ENCODE measurements at places on chromosomes 1 and 21.
A peak's percentile ranks its signal among the peaks of the same experiment; 100 is the strongest.

DNA sequence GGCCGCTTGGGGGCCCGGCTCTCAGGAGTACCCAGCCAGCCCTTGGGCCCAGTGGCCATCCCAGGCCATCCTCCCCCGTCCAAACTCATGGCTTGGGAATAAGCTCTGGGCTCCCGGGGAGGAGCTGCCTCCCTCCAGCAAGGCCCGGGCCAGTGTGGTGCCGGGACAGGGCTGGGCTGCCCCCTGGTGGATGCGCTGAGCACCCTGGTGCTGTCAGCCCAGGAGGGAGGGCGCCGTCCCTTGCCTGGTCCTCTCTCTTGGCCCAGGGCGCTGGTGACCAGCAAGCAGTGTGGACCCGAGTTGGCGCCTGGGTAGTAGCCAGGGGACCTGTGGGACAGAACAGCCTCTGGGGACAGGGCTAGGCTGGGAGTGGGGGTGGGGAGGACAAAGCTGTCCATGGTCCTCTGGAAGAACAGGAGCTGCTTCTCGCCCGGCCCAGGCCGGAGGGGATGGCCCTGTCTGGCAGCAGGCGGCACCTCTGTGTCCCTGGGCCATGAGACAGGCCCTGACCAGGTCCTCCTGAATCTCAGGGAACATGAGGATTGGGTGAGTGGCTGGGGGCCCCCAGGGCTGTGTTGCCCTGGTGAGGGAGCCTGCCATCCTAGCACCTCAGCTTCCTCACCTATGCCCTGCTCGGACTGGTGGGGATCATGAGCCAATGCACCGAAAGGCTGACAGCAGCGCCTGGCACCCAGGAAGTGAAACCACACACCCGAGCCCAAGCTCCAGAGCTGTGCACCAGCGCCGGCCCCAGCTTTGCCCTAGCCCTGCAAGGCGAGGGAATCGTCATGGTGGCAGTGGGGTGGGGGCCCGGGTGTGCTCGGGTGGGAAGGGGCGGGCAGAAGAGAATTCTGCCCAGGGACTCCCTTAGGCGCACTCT, 9.4 kb downstream of the MORN1 start:
- no peak for DNase-seq

DNA sequence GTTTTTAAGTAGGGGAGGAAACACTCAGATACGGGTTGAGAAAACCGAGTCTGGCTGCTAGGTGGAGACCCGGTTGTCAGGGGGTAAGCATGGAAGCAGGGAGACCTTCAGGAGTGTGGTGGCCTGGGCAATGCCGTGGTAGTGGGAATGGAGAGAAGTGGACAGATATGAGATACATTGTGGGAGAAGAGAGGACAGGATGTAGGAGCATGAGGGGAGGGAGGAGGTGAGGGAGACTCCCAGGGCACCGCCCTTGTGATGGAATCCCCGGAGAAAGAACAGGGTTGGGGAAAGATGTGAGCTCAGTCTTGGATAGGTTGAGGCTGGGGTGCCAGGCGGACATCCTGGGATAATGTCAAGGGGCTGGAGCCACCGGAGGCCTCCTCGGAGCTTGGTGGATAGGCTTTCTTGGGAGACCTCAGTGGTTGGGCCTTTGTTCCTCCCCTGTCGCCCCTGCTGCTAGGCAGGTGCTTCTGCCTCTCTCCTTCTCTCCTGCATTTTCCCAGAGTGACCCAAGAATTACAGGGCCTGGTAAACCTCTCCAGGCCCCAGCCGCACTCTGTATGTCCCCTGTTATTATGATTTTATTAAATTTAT, 21.3 kb downstream of the ZNF362 start:
- no peak for DNase-seq

DNA sequence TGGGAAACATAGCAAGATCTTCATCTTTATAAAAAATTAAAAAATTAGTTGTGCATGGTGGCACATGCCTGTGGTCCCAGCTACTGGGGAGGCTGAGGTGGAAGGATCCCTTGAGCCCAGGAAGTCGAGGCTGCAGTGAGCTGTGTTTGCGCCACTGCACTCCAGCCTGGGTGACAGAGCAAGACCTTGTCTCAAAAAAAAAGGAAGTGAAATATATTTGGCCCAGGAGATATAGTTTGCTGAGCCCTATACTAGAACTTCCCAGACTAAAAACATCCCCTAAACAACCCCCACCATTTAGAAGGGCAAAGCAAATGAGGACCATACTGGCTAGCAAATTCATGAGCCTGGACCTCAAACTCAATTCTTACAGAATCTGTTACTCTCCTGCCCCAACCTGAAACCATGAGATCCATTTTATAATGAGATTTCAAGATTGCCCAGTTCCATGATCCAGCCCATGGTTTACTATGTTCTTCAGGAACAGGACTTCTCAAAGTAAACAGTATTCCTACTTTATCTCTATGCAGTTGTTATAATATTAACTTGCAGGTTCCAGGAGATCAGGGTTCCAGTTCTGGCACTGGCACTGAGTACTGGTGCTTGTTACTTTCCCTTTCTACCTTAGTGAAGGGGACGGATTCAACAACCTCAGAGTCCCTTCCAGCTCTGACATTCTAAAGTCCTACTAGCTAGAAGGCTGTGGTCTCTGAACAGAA, 48.9 kb upstream of the TADA1 start:
- DNase-seq = no peak

DNA sequence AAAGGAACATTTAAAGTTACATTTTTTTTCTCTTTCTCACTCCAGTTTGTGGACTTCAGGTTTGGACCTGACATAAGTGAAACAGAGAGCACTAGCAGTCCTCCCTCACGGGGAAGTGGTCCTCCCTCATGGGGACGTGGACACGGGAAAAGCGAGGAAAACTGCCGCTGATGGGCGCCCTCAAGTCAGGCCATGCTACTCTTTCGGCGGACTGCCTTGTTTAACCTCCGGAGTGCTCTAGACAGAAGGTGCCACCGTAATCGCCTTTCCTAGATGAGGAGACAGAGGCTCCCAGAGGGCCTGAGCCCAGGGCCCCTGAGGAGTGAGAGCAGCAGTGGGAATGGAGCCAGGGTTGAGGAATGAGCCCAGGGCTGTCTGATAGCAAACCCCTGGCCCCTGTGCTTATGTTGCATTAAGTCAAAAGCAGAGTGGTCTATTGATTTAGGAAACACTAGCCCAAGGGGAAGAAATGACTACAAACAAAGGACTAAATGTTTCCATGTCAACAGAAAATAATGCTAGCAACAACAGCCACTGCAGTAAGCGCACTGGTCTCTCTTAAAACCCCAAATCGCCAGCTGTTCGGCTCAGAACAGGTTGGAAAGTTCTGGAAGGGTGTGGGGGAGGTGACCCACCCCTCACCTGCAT, 84.1 kb downstream of the DMRTB1 start:
- DNase-seq = no peak

DNA sequence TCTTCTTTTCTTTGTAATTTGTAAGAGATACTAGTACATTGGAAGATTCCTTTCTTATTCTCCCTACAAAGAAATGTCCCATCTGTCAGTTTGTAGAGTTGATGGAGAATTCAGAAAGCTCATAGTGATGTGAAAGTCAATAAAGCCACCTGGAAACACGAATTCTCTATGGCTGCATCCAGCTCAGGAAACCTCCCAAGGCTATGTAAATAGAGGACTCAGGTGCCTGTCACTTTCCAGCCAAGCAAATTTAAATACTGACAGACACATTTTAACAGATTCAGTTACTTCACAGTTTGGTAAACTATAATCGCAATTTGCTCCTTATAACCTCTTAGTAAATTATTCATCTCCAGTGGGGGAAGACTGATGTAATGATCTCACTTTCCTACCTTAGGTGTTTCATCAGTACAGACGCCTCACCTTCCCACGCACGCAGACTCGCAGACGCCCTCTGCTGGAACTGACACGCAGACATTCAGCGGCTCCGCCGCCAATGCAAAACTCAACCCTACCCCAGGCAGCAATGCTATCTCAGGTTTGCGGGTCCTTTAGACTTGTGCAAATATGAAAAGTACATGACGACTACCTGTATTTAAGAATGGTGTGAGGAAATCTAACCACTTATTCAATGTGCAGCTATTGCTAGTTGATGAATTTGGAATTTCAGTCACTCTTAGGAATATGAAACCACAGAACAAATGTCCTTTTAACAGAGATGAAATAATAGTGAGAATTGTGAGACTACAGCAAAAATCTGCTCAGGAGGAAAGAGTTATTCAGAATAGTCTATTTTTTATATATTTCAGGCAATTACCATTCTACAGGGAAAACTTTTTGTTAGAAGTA, 60.6 kb downstream of the PTPRC start:
- no peak for DNase-seq

GRCh38 chr21:29642551-29643245, 297.1 kb downstream of the GRIK1 start:
- no peak for DNase-seq

DNA sequence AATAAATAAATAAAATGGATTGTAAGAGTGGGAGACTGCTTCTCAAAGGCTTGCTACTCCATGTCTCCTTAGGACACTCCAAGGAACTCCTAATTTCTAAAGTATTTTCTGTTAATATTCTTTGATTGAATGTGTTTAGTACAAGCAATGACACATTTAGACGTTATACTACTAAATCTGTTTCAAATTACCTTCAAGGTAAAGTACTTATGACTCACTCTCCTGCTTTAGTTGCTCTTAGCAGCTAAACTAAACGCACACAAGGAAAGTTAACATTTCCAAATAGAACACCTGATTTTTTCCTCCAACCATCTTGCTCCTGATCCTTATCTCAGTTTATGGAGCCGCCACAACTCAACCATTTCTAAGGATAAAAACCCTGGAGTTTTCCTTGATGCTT, 969.8 kb upstream of the ADGRL4 start:
- no peak for DNase-seq

DNA sequence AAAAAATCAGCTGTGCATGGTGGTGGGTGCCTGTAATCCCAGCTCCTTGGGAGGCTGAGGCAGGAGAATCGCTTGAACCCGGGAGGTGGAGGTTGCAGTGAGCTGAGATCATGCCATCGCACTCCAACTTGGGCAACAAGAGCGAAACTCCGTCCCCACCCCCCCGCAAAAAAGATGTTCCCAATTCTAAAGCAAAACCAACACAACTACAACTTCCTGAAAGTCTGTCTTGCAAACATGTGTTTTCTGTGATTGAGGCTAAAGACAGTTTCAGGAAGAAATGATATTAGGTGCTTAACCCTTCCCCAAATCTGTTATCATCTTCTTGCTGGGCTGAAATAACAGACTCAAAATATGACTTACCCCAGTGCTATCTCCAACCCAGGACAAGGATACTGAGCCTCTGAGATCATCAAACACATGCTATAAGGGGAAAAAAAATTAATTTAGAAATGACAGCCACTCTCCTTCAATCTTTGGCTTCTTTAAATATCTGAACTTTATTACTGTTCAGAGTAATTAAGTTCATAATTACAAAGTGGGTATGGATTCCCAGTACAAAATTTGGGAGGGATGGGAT, 28.5 kb downstream of the SORT1 start:
- DNase-seq = no peak

GRCh38 chr1:219660666-219661463, 48.0 kb upstream of the ZC3H11B start:
- peak; percentile 88 for DNase-seq

Measured in SK-N-MC (cell line).